Hepatocyte (in vitro differentiated cells): ENCODE measurements at places on chromosomes 2 and 18. TPM values are rescaled to one million over a fixed set of nuclear protein-coding genes. Genes with fewer than 3 reads are reported as not detected.

DNA sequence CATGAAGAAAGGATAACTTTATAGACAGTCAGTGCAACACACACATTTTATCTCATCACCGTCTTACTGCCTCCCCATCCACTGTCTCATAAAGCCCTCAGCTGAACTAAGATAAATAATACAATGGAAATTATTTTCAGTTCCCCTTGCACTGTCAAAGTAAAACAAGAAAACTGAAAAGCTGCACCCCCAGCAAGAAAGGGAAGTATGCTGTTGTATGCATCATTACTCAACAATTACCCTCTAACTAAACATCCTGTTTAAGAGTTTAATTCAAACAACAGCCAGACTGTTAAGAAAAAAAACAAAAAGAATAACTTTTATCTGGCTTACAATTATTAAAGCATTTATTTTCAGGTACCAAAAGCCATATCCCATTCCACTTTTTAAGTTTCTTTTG is 25.0 kb downstream of the MPPE1 start:
- no peak overlapping the region for H3K4me3 ChIP-seq
- H3K27ac ChIP-seq: no peak overlapping the region
- H3K27me3 ChIP-seq: no peaks in the 10 kb centered on the region

- no peak overlapping the region for H3K4me3 ChIP-seq
- H3K27me3 ChIP-seq: no peaks in the 10 kb centered on the region
- H3K27ac ChIP-seq: no peak overlapping the region
Measured at GRCh38 chr18:13620818-13621445, 105.4 kb downstream of the FAM210A start.

The UNC80 gene
- 0.03 and 0.04 TPM in 2 replicates for total RNA-seq

The SATB2 gene
- 7.7 and 8.7 TPM in 2 replicates for total RNA-seq

GRCh38 chr2:105888625-105889024 is 143.9 kb downstream of the NCK2 start:
- no peaks in the 10 kb centered on the region for H3K4me1 ChIP-seq
- H3K4me3 ChIP-seq: no peak overlapping the region
- no peaks in the 10 kb centered on the region for H3K27me3 ChIP-seq

DNA sequence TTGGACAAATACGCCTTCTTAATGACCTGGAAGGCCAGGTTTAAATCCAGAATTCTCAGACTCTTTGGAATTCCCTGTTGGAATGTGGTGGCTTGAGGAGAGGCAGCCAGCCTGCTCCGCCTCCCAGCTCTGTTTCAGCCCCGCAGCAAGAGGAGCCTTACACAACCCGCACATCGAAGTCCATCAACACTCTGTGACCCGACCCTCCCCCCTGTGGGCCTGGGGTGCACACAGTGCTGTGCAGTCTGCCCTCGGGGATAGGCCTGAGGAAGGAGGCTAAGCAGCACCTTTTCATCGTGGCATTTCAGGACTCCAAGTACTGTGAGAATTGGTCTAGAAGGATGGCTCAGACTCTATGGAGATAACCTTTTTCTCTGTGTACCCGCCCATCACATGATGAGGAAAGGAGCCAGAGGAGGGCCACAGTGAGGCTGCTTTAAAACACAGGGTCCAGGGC is 73.7 kb downstream of the GREB1L start:
- peaks cover 5% of the 10 kb centered on the region for H3K4me1 ChIP-seq
- H3K27ac ChIP-seq: peak overlapping the region; percentile 23
- no peaks in the 10 kb centered on the region for H3K27me3 ChIP-seq
- H3K4me3 ChIP-seq: no peak overlapping the region
- no peaks in the 10 kb centered on the region for H3K36me3 ChIP-seq
